ENCODE measurements at places on chromosomes 5 and 9.

DNA sequence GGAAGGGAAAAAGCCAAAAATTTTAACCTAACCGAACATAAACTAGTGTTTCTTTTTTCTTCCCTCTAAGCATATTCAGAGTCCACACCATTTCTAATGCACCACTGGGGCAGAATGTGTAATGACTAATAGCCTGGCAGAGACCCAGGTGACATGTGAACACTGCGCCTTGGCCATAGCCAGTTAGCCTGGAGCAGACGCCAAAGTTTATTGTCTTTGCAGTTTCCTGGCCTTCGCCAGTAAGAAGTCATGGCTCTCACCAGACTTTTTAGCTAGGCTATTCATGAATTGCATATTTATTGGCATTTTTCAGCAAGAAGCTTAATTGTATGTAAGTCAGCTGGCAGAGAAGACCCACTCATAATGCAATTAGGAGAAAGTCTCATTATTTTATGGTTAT, 182.8 kb upstream of the SLC27A6 start:
- no peak for DNase-seq

- DNase-seq: no peak
Measured at GRCh38 chr9:96551403-96551802, 68.2 kb downstream of the CDC14B start.

DNA sequence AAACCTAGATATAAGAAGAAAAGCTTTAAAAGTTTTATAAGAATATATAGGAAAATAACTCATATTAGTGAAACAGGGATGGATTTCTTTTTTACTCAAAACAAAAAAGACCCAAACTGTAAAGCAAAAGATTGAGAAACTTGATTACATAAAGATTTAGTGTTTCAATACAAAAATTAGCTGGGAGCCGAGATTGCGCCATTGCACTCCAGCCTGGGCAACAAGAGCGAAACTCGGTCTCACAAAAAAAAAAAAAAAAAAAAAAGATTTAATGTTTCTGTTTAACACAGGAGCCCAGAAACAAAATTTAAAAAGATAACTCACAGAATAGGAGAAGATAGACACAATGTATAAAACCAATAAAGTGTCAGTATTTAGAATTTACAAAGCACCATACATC, 45.2 kb downstream of the CDC14B start:
- no peak for DNase-seq

DNA sequence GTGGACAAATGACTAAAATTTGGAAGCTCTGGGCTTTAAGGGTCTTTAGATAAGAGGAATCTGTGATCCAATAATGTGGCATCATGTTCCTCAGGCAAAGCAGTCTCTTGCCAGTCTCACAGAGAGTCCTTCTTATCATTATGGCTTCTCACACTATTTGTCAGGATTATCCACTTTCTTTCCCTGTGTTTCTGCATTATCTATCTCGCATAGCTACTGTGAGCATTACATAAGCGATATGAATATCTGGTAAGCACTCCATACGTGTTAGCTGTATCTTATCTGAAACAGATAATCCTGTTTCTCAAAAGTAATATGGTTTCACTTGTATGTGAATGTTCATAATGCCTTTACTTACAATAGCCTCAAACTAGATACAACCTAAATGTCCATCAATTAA, 9.6 kb downstream of the MCC start:
- DNase-seq: no peak

- DNase-seq: no peak
Measured at GRCh38 chr5:161009194-161009593, 157.2 kb upstream of the ATP10B start.
